ENCODE measurements at places on chromosomes 1 and 21.
A peak's percentile ranks its signal among the peaks of the same experiment; 100 is the strongest.

DNA sequence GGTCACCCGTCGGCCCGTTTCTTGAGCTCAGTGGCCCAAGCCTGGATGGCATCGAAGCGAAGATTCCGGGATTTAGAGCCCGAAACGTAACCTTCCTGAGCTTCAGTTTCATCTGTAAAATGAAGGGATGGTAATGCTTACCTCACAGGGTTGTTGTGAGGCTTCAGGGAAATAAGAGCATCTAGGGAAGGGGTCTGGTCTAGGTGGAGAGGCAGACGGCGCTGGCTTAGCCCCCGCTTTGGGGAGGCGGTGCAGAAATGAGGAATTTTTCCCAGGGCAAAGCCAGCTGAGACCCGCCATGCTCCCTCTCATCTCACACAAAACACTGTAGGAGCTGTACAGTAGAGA lies 717 bp upstream of the MYCL start:
- no peak for DNase-seq

DNA sequence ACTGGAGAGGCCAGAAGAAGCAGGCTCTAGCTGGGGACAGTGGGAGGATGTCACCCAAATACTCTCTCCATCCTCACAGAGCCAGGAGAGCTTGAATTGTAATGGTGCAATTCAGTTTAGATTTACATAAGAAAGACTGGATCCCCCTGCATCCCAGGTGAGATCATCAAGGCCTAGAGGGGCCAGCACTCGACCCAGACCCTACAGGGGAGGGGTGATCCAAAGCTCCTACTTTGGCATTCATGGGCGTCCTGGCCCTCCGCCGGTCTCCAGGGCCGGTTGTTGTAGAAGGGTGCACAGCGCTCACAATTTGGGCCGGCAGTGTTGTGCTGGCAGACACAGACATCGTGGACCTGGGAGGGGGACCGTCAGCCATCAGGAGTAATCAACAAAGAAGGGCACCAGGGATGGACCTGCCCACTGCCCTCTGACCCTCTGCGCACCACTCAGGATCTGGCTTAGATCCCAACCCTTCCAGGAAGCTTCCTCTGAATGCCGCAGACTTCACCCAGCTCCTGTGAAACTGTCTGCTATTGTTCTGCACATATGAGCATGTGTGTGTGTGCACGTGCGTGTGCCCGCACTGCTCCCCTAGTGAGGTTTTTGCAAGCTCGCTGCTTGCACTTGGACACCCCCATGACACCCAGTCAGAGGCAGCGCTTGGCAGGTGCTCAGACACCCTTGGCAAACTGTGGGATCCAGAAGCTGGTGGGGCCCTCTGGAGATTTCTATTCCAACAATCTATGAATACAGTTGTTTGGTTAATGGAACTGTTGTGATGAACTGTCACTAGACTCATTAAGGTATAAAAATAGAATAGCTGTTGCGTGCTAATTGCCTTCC lies 21.6 kb downstream of the LAMB3 start:
- no peak for DNase-seq

- no peak for DNase-seq
These were observed 27.9 kb downstream of the CHIA start for GRCh38 chr1:111318523-111318922.

DNA sequence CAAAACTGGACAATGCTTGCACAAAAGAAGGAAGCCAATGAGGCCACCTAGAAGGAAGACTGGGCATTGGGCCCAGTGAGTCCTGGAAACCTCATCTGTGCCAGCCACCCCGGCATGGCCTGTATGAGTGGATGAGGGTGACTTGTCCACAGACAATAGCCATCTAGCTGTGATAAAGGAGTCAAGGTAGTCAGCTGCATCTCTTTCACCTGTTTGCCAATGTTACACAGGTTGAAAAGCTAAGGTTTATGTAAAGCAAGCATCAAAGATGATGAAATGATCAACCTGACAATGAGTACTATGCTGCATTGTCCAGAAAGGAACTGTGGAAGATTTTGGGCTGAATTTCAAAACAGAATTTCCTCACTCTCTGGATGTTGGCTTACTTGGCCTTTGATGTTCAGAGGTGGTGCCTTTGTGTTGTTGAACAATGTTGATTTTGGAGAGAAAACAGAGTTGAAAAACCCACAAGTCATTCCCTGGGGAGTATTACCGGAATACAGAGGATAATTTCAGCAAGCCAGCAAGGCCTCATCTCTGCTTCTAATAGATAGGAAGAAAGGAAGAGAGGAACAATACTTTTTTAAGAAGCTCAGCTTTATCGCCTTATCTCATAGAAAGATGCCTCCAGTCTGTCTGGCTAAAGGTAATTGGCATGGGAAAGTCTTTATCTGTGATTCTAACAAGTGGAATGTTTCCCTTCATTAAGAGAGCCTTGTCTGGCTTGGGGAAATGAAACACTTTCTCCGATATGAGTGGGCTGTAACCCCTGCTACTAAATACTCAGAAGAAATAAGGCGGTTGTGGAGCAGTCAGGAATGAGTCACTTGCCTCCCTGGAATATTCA lies 11.4 kb upstream of the SELE start:
- DNase-seq, result no peak

GRCh38 chr1:76366726-76367125 lies 292.2 kb downstream of the ST6GALNAC3 start:
- DNase-seq, result no peak

DNA sequence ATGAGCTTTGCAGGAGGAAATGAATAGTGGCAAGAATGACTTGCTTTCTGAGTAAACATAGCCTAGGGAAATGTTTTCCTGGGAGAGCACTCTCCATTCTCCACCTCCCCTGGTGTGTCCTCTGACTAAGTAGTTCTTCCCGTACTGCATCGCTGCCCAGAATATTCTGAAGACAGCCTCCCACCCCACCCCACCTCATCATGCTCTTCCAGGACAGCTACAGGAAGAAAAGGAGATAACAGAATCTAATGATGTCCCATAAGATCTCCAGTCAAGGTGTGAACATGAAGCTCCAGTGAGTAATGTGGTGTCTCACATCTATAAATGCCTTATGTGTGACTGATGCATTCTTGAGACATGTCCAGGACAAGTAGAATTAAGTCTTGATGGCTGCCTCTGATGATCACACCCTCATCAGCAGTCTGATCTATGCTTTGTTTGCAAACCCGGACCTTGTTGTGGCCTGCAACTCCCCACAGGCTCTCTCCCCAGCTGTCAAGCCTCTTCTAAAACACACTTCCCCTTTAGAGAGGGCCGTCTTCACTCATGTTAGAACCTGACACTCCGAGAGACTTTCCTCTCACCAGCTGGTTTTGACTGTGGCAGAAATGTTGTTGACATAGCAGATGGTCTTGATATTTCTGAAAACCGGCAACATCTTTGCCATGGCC lies 183.0 kb downstream of the CYYR1 start:
- no peak for DNase-seq

- DNase-seq, result peak; percentile 23
These were observed 53.3 kb upstream of the SYT14 start for GRCh38 chr1:209884665-209885117.
